CD14-positive monocyte (primary cell): ENCODE measurements at places on chromosomes 1 and 21. TPM values are rescaled to one million over a fixed set of nuclear protein-coding genes. Genes with fewer than 3 reads are reported as not detected.

Gene ADORA3
- 2.7 TPM for polyA plus RNA-seq

Gene PADI1
- not detected for polyA plus RNA-seq

Gene DPYD
- polyA plus RNA-seq, result 171 TPM

Gene LMX1A
- not detected in 2 replicates for polyA plus RNA-seq

DNA sequence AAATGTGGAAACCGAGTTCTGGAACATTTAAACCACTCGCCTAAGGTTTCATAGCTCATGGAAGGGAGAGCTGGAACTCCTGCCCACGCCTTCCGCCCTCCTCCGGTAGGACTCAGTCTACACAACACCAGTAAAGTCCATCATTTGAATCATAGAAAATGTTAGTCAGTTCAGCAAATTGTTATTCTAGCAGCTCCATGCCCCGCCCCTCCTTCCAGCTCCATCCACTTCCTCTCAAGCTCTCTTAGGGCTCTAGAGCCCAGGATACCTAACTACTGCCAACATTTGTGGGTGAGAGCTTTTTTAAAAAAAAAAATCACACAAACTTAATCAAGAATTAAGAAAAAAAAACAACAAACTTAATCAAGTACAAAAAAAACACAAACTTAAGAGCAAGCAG, 121.8 kb downstream of the TBX15 start:
- DNase-seq, result no peak

- no peak for DNase-seq
Measured at GRCh38 chr1:92299477-92300150, 755 bp downstream of the RPAP2 start.
